ENCODE measurements at places on chromosomes 12 and 14.

DNA sequence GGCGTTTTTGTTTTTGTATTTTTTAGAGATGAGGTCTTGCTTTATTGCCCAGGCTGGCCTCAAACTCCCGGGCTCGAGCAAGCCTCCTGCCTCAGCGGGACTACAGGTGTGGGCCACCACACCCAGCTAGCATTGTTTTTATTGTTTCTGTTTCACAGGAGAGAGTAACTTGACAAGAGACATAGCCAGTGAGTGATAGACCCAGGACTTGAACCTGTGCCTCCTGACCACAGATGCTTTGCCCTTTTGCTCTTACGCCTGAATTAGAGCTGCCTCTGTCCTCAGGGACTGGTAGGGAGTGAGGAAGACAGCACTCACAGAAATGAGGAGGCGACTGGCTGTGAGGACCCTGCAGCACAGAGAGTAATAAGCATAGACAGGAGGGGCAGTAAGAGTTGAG lies 2.3 kb downstream of the EVL start:
- DNase-seq, result no peak

DNA sequence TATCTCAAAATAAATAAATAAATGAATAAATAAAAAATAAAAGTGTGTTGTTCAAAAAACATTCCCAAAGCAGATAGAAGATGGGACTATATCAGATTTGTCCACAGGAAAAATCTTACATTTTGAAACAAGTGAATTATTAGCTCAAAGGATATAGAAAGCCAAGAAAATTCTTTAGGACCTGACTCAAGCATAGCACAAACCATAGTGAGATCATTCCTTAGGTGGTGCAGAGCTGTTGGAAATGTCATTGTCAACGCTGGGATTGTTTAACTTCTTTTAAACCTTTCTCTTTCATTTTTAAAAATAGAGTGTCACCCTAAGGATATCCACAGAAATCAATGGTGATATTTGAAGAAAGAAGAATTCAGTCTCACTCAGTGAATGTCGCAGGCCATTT lies 43.5 kb downstream of the DRAM1 start:
- no peak for DNase-seq

- peak; percentile 11 for DNase-seq
These were observed 27.6 kb upstream of the ETV6 start for GRCh38 chr12:11621797-11622423.

DNA sequence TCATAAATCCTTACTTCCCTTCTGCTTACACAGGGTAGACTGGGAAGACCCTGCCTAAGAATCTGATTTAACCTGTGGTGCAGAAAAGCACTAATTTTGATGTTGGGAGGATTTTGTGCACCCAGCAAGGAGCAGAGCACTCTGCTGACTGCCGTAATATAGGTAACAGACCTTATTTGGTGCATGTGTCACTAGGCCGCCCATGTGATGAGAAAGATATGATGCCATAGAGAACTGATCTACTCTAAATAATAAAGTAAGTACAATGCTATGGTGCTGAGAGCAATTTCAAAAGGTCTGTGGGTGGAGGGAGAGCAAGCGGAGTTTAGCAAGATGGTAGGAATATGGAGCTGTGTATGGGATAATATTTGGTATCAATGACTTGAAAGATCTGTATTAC lies 1663.6 kb upstream of the SEL1L start:
- DNase-seq, result no peak

GRCh38 chr12:3438401-3438800 lies 52.6 kb upstream of the PRMT8 start:
- no peak for DNase-seq

- no peak for DNase-seq
These were observed 5.1 kb downstream of the MBIP start for GRCh38 chr14:36315159-36315853.

DNA sequence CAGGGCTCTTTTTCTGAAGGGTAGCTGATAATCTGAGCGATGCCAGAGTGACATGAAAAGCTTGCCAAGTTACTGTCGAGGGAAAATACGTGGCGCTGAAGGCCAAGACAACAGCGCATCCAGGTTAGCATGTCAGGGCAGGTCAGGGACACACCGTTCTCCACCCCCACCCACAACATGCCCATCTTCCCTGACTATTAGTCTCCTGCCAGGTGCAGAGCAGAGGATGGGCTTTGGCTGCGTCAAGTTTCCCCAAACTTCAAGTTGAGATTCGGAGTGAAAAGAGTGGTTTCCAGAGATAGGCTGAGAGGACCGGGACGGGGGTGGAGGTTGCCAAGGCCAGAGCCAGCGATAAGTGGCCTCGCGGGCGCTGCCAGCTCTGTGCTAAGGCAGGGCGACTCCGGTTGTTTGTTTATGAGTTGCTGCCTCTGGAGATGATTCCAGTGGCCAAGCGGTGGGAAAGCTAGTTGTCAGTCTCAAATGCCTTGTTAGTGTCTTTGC lies 1.7 kb downstream of the TRHDE start:
- no peak for DNase-seq

DNA sequence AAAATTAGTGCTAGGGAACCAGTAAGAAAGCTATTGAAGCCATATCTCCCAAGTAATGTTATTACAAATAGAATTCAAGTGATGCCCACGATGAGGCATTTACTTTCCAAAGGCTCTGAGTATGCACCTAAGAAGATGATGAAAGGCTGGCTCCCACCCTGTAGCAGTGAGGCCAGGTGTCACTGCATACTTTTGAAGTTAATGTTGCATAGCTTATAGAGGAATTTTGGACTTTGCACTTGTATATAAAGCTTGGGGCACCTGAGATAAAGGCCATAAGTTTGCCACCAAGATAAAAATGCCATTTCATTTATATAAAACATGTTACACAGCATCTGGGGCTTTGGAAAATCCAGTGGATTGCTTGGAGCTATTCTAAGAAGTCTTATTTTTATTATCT lies 96.2 kb downstream of the PTPRB start:
- no peak for DNase-seq

DNA sequence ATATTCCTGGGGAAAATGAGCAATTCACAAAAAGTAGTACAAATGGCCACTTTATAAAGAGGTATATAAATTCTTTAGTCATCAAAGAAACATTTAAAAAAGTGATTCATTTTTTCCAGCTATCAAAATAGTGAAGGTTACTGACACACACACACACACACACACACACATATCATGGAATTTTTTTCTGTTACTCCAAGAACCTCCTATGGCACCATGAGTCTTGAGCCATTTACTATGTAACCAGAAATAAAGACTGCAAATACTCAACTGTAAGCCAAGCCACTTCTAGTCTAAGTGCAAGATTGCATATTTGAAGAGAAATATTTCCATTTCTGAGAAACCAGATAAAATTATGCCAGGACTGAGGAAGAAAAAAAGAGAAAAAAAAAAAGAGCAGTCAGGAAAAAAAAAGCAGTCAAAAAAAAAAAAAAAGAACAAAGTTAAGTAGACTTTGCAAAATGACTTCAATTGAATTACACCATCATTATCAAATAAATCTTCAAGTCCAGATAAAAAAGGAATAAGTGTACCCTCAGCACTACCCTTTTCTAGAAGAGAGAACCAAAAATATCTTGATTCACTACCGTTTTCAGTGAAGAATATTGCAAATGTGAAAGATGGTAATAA lies 275.7 kb downstream of the DAD1 start:
- no peak for DNase-seq

DNA sequence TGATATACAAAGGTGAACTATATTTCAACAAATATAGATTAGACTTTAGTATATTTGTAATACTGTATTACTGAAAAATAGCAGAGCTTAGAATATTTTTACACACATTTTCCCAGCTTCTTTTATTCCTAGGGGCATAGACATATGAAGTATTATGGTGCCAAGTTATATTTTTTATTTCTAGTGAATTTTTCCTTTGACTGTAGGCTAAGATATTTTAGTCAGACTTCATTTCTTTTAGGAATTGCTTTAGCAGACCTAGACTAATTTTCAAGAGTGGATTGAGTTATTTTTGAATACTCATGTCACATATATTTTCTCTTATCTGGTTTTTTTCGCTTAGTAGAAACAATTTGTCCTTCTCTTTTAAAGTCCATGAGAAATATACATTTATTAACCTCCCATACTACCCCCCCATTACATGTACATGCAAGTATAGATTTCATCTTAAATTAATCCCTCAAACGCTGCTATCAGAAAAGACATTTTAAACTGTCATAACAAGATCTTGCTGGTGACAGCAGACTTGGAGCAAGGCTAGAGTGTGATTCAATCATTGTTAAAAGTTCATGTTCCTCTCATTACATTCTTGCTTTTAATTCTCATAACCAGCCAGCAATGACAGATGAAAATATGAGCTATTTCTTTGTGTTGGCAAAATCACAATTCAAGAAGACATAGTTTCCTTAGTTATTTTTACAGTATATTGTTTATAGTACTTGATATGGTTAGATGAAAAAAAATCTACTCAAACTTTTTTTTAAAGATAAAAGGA lies 456.1 kb downstream of the AEBP2 start:
- no peak for DNase-seq

- no peak for DNase-seq
These were observed 20.1 kb downstream of the DENND5B start for GRCh38 chr12:31570880-31571279.

- DNase-seq, result no peak
These were observed 115.4 kb upstream of the BTG1 start for GRCh38 chr12:92261071-92261470.

- peak; percentile 56 for DNase-seq
These were observed 110.5 kb downstream of the ARF6 start for GRCh38 chr14:50003213-50004021.

DNA sequence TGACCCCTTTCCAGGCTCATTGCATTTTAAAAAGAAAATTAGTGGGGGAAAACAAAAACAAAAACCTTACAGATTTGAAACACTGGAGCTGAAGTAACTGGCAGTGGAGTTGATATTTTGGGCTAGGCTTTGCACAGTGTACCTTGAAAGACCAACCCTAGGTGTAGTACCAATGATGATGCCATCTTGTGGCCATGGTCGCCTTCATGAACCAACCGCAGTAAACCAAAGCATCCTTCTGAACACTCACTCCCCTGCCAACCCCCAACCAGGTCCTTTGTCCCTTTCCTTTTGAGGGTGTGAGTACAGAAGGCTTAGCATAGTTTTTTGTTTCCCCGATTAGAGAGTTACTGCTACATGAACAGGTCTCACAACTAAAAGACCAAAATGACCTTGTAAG lies 5.9 kb downstream of the TOMM20L start:
- no peak for DNase-seq

DNA sequence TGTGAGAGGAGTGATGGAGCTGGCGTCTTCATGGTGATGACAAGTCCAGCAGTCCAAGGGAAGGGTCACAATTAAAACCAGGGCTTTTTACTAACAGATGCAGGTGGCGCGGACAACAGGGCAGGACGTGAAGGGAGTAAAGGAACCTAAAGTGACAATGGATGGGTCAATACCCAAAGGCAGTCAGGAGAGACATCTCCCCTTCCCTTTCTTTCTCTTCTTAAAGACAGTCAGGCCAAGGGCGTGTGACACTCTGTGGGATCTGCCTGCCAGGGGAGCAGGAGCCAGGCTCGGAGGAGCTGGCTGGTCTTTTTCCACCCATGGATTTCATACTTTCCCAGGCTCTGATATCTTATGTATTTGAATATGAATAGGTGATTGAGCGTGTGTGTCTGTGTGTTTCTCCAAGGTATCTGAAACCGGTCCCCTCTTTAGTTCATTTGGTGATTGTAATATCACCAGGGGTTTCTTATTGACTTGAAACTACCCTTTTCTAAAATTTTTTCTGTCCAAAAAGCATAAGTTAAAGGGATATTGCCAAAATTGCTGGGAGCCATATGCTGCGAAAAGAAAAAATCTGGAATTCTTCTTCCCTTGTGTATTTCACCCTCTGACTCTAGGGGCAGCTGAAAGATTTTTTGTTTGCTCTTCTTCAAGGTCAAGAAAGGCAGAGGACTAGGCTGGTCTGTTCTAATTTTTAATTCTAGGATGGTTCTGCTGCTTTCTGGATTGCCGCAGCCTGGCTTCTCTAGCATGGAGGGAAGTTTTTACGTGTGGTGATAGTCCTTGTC lies 61.8 kb downstream of the FBXL14 start:
- no peak for DNase-seq

DNA sequence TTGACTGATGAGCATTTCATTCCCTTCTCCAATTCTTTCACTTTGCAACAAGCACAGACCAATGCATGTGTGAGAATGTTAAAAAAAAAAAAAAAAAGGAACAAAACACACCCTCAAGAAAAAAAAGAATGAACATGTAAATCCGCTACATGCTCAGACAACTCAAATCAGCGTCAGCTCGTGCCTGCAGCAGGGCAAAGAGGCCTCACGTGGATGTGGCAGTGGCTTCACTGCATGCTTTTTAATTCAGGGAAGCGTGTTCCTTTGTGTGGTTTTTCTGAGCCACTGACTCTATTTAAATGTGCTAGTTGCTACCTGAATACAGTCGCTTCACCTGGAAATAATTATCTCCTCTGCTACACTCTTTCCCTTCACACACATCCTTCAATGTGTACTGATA lies 55.1 kb downstream of the PPP1R36 start:
- DNase-seq, result no peak

DNA sequence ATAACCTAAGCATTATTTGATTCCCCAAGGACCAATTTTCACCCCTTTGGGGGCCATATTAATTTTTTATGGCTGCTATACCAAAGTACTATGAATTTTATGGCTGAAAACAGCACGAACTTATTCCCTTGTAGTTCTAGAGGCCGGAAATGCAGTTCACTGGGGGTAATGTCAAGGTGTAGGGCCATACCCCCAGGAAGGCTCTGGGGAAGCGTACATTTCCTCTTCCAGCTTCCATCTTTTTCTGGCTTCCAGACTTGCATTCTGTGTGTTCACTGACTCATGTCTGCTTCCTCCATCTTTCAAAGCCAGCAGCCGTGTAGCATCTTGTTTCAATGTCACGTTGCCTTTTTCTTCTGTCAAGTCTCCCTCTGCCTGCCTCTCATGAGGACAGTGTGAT lies 133.5 kb downstream of the BICD1 start:
- no peak for DNase-seq

GRCh38 chr12:5276327-5276880 lies 155.5 kb upstream of the NTF3 start:
- DNase-seq, result no peak

DNA sequence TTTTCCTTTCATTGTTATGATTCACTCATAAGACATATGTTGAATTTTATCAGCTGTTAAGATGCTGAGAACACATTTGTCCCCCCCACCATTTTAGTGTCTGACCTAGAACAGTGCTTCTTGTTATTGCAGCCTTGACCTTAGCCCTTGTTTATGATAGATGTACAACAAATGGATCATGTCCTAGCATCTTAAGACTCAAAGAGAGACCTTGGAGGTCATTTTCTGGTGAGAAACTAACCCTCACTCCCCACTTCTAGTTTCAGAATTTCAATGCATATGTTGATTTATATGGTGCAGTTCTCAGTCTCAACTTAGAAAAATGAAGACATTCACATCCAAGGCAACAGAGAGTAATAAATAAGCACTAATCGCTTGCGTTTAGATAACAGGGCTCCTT lies 391.2 kb downstream of the AEBP2 start:
- no peak for DNase-seq
